ENCODE measurements at places on chromosomes 1 and 21. TPM values are rescaled to one million over a fixed set of nuclear protein-coding genes. Genes with fewer than 3 reads are reported as not detected.

DNA sequence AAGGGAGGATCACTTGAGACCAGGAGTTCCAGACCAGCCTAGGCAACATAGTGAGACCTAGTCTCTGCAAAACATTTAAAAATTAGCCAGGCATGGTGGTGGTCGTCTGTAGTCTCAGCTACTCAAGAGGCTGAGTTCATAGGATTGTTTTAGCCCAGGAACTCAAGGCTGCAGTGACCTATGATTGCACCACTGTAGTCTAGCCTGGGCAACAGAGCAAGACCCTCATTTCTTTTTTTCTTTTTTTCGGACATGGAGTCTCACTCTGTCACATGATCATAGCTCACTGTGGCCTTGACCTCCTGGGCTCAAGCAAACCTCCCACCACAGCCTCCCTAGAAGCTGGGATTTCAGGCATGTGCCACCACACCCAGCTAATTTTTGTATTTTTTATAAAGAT, 31.9 kb upstream of the RCC2 start:
- no peak for DNase-seq
- no peaks in the 10 kb centered on the region for H3K36me3 ChIP-seq
- no peak overlapping the region for H3K4me3 ChIP-seq
- no peak overlapping the region for H3K27ac ChIP-seq
- no peaks in the 10 kb centered on the region for H3K4me1 ChIP-seq

NEK2 gene
- 0.35 TPM for total RNA-seq

LIPI gene
- not detected for total RNA-seq

CLDN17 gene
- total RNA-seq = not detected

DNA sequence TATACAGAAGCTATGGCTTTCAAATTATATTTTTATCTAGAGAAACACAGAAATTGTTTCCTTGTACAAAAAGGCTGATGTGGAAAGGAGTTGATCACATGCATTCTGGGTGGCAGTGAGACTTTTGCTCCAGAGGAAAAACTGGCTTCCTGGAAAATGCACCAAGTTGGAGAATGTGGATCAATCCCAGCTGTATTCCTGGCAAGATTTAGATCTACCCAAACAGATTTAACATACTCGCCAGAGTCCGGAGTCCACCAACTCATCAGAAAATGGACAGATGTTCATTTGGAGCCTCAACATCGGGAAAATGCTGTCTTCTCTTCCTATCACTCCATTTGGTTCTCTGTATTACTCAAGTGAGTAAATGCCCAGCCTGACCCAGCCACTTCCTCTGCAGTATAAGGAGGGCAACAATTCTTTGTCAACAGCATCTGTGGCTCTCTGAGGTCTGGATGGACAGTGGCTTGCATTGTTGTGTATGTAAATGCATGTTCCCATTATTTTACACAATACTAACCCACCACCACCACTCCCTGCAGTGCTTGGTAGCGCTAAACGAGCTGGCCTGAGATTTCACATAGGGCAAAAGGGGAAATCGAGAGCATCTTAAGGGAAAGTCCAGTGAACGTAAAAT, 226.2 kb upstream of the IRF2BP2 start:
- H3K4me3 ChIP-seq = no peak overlapping the region
- H3K27me3 ChIP-seq = no peaks in the 10 kb centered on the region
- H3K4me1 ChIP-seq = no peaks in the 10 kb centered on the region
- no peak overlapping the region for H3K27ac ChIP-seq
- no peaks in the 10 kb centered on the region for H3K36me3 ChIP-seq

DNAI4 gene
- 10.2 TPM for total RNA-seq

NBPF11 gene
- total RNA-seq = 14.9 TPM

TDRD5 gene
- 0.17 TPM for total RNA-seq

C1orf87 gene
- 1.7 TPM for total RNA-seq

DNA sequence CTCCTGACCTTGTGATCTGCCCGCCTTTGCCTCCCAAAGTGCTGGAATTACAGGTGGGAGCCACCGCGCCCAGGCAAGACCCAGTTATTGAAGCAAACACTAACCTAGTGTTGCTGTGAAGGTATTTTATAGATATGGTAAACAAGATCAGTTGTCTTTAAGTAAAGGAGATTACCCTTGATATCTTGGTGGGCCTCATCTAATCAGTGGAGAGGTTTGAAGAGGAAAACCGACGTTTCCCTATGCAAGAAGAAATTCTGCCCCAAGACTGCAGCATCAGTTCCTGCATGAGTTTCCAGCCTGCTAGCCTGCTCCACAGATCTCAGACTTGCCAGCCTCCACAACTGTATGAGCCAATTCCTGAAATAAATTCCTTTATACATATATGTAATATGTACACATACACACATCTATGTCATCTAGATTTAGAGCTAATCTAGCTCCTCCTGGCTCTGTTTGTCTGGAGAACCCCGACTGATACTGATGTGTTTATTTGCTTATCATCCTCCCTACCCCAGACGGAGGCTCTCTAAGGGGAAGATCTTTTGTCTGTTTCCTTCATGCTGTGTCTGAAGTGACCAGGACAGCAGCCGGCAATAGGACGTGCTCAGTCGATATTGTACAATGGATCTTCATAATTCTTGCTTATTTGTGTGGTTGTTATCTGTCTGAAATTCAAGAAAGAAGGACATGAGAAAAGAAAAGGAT, 90.9 kb downstream of the IER5 start:
- no peaks in the 10 kb centered on the region for H3K27me3 ChIP-seq
- no peak overlapping the region for H3K27ac ChIP-seq
- H3K4me1 ChIP-seq = peaks cover 10% of the 10 kb centered on the region
- no peak overlapping the region for H3K4me3 ChIP-seq
- DNase-seq = no peak
- H3K36me3 ChIP-seq = no peaks in the 10 kb centered on the region

POMGNT1 gene
- total RNA-seq = 63.0 TPM

DNA sequence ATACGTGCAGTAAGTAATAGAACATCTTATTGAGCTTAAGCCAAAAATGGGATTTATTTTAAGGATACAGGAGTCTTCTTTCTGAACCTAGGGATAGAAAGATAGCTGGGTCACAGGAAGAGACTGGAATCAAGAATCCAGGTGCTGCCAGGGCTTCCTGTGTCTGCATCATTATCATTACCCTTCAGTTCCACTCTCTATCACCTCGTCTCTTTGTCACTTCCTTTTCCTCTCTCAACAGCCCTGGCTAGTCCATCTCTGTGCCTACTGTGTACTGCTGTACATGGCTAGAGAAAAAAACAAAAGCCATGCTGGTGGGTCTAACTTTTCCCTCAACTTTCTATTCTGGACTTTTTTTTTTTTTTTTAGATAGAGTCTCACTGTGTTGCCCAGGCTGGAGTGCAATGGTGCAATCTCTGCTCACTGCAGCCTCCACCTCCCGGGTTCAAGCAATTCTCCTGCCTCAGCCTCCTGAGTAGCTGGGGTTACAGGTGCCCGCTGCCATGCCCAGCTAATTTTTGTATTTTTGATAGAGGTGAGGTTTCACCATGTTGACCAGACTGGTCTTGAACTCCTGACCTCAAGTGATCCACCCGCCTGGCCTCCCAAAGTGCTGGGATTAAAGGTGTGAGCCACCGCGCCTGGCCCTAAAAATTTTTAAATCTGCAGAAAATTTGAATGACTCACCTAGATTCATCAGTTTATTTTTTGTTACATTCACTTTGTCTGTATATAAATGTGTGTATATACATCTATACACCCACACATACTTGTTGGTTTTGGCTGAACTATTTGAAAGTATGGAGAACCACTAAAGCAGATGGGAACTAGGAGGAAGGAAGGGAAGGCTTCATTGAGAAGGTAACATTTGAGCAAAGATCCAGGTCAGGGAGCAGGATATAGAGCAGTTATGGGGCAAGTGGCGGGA, 31.9 kb downstream of the UBE4B start:
- H3K36me3 ChIP-seq = no peaks in the 10 kb centered on the region
- no peaks in the 10 kb centered on the region for H3K27me3 ChIP-seq
- no peak overlapping the region for H3K27ac ChIP-seq
- H3K4me1 ChIP-seq = peaks cover 17% of the 10 kb centered on the region
- H3K4me3 ChIP-seq = no peak overlapping the region

DNA sequence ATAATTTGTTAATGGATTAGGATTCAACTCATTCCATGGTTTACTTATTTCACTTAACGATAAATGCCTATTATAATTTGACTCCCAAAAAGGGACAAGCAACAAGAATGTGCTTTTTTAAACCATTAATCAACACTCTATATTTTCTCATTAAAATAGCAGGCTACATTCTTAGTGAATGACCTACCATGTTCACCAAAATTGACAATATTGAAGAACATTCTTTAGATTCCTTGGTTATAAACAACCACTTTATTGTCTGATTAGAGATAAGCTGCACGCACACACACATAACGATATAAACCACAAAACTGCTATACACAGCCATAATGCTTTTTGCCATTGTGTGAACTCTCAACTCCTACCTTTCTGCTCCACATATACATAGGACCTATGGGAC, 75.4 kb upstream of the LRRC7 start:
- H3K36me3 ChIP-seq = no peaks in the 10 kb centered on the region
- no peak for DNase-seq
- no peaks in the 10 kb centered on the region for H3K27me3 ChIP-seq
- no peak overlapping the region for H3K27ac ChIP-seq
- H3K4me1 ChIP-seq = no peaks in the 10 kb centered on the region

- H3K27me3 ChIP-seq = no peaks in the 10 kb centered on the region
- H3K4me3 ChIP-seq = no peak overlapping the region
- no peaks in the 10 kb centered on the region for H3K4me1 ChIP-seq
Observed at GRCh38 chr1:55179177-55179835, 35.9 kb downstream of the USP24 start.

DNA sequence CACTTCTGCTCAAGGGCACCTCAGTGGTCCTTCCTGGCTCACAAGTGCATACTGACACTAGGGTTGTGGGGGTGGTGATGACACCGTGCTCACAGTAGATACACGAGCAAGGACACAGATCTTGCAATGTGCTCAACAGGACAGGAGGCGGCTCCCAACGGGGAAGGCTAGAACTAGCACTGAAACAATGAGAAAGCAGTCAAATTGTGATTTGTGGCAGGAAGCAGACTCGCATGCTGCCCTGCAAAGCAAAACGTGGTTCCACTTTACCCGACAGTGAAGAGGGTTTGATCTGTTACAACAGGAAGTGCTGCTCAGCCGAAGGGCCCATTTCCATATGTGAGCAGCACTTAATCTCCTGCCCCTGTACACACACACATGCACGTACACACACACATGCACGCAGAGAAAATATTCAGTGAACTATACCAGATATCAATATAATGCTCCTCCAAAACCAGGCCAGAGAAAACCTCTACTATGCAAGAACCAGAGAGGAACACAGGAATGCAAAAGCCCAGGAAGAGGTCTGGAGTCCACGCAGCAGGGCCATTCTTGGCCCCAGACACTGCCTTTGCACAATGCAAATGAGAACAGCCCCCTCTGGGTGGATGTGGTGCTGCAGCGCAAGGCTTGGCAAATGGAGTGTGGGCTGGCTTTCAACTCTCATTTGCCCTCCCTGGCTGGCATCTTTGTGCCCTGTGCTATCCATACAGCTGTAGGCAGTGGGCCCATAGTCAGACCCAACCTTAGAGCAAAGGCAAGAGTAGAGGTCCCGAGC, 47.1 kb downstream of the KANK4 start:
- H3K36me3 ChIP-seq = no peaks in the 10 kb centered on the region
- DNase-seq = no peak
- no peaks in the 10 kb centered on the region for H3K27me3 ChIP-seq
- H3K4me3 ChIP-seq = no peak overlapping the region
- H3K4me1 ChIP-seq = peaks cover 3% of the 10 kb centered on the region

DNA sequence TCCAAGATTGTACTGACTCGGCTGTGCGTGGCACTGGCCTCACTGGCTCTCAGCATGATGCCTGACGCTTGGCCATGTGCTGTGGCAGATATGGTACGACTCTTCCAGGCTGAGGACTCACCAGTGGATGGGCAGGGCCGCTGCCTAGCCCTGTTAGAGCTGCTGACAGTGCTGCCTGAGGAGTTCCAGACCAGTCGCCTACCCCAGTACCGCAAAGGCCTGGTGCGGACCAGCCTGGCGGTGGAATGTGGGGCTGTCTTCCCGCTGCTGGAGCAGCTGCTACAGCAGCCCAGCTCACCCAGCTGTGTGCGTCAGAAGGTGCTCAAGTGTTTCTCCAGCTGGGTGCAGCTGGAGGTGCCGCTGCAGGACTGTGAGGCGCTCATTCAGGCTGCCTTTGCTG, 2.9 kb downstream of the IPO13 start:
- no peaks in the 10 kb centered on the region for H3K27me3 ChIP-seq
- H3K36me3 ChIP-seq = no peaks in the 10 kb centered on the region
- no peak overlapping the region for H3K4me3 ChIP-seq
- no peak for DNase-seq

CCDC17 gene
- total RNA-seq = 5.0 TPM

DNA sequence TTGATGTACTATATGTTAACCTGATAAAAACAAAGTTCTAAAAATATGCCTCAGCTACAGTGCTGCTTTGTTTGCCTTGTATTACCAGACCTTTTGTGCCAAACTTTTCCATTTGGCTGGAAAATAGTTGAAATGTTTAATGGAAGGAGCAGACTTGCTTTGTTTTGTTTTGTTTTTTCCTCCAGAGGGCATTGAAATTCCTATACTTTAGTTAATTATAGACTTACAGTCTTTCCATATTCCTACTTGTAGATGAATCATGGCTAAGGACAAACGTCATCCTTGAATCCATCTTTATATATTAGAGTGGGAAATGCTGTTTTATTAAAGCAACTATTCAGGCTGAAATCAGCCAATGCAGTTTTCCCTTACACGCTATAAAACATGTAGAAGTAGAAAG, 6.7 kb downstream of the CAP1 start:
- no peaks in the 10 kb centered on the region for H3K27me3 ChIP-seq
- peaks cover 22% of the 10 kb centered on the region for H3K36me3 ChIP-seq
- no peak overlapping the region for H3K4me3 ChIP-seq
- H3K4me1 ChIP-seq = peaks cover 65% of the 10 kb centered on the region
- no peak overlapping the region for H3K27ac ChIP-seq

DNA sequence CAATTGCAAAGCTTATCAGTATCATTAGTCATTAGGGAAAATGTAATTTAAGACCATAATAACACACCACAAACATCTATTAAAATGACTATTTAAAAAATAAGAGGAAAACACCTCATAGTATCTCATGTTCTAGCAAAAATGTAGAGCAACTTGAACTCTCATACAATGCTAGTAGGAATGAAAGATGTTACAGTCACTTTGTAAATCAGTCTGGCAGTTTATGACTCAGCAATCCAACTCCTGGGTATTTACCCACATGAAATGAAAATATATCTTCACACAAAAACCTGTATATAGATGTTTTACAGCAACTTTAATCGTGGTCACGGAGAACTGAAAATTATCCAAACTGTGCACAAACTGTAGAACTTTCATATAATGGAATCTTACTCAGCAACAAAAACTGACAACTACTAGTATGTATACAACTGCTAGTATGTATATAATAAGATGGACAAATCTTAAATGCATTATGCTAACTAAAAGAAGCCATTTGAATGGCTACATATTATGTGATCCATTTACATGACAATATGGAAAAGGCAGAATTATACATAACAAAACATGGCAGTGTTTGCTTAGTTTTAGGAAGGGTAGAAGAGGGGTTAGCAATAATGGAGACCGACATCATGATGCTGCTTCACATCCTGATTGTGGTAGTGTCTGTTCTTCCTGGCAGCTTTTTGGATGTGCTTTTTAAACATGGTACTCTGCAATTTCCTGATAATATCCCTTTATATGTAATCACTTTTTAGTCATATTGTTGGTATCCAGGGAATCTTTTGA, 267.0 kb downstream of the KCTD3 start:
- H3K27ac ChIP-seq = no peak overlapping the region
- no peak overlapping the region for H3K4me3 ChIP-seq
- H3K27me3 ChIP-seq = no peaks in the 10 kb centered on the region
